ENCODE measurements at places on chromosomes 11 and 22.

- no peak for DNase-seq
Measured at GRCh38 chr22:47705350-47705749, 942.9 kb downstream of the TBC1D22A start.

- no peak for DNase-seq
Measured at GRCh38 chr11:67483831-67484665, 1.2 kb downstream of the AIP start.

DNA sequence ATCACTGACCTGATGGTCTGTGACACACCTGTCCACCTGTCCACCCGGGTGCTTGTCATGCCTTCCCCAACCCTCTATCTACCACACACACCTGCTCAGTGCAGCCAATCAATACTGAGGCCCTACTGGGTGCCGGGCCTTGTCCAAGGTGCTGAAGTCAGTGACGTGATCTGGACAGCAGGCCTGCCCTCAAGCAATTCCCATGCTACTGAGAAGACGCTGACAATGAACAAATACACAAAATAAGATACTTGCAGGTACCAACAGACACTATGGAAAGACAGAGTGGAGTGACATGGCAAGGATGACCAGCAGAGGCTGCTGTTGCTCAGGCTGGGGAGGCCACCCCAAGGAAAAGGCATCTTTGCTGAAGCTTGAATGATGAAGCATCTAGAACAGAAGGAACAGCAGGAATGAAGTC lies 21.2 kb downstream of the PLAAT3 start:
- no peak for DNase-seq

DNA sequence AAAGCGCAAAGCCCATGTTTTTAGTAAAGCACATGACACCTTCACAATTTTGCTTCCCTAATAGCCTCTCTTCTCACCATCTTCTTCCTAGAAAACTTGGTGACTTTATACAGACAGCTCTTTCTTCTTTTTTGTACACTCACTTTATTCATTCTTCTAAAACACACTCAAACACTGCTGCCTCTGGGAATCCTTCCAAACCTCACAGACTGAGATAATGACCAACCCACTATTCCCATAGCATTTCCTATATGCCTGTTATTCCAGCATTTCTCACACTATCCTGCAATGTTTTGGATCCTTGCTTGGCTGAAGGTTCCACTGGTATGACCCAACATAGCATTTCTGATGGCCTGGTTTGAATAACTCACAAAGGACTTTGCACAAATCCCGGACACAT lies 442.1 kb upstream of the CCDC90B start:
- no peak for DNase-seq

GRCh38 chr22:34010259-34010658 lies 90.0 kb upstream of the LARGE1 start:
- no peak for DNase-seq

DNA sequence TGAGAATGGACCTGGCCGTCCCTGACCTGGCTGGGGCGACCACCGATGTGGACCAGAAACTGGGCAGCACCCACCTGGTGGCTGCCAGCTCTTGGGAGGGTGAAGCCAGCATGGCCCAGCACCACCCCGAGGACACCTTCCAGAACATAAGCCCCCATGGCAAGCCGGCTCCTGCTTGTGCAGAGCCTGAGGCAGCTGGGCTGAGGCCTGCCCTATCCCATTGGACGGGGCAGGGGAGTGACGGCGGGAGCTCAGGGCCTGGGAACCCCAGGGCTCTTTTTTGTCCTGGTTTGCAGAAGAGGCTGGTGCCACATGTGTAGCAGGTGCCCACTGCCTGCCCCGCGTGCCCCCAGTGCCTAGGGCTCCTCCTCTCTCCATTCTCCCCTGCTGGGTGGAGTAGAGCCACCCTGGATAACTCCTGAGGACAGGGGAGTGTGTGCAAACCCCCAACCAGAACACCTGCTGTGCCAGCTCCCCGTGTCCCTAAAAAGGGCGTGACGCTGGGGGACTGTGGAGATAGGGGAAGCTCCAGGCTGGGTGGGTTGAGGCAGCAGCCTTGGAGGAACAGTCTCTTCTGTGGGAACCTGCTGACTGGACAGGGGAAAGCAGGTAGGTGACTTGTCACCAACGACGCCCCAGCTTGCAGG lies 11.9 kb downstream of the DUSP8 start:
- DNase-seq: no peak

DNA sequence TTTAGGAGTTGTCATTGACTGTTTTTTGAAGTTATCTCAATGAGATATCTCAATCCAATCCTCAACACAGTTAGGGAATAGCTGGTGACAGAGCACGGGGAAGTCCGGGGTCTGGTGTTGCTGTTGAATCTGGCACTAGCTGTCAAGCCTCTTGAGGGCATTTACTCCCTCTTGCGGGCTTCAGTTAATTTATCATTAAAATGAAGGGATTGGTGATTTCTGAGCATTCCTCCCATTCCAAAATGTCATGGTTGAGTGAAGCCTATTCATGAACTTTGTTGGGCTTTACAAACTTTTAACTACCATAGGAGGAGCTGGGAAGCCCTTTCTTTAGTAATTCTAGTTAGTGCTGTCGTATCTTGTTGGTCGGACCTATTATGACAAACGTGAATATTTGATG lies 40.2 kb downstream of the UVRAG start:
- DNase-seq: no peak

- no peak for DNase-seq
Measured at GRCh38 chr22:48517039-48518030, 1310.3 kb downstream of the BRD1 start.

GRCh38 chr11:8873741-8874405 lies 37.1 kb upstream of the AKIP1 start:
- no peak for DNase-seq

DNA sequence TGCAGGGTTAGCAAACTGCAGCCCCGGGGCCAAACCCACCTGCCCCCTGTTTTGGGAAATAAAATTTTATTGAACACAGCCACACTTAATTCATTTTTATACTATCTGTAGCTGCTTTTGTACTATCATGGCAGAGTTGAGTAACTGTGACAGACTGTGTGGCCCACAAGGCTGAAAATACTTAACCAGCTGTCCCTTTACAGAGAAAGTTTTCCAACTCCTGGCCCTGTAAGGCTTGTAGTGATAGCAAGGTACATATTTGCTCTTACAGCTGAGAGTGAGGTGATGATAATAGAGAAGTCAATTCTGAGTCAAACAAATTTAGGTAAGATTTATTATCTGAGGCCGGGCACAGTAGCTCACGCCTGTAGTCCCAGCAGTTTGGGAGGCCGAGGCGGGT lies 87.4 kb upstream of the SLC6A5 start:
- no peak for DNase-seq

GRCh38 chr11:117189191-117189940 lies 9.8 kb upstream of the TAGLN start:
- DNase-seq: no peak

DNA sequence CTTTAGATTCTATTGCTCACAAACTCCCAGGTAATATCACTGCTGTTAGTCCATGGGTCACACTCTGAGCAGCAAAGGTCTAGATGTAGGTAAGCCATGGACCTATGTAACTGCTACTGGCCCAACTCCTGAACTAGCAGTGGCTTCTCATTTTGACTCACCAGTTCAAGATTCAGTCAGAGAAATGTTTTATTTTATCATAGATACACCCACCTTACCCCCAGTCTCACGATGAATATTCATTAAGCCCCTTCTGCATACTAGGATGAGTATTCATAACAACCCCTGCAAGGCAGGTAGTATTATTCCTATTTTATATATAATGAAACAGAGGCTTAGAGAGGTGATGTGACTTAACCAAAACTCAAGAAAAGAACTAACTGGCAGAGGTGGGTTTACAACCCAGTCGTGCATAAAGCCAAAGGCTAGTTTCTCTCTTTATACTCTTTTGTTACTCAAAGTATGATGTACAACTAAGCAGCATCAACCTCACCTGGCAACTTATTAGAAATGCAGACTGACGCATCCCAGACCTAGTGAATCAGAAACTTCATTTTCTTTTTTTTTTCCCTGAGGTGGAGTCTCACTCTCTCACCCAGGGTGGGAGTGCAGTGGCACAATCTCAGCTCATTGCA lies 957.6 kb upstream of the CCDC90B start:
- no peak for DNase-seq

DNA sequence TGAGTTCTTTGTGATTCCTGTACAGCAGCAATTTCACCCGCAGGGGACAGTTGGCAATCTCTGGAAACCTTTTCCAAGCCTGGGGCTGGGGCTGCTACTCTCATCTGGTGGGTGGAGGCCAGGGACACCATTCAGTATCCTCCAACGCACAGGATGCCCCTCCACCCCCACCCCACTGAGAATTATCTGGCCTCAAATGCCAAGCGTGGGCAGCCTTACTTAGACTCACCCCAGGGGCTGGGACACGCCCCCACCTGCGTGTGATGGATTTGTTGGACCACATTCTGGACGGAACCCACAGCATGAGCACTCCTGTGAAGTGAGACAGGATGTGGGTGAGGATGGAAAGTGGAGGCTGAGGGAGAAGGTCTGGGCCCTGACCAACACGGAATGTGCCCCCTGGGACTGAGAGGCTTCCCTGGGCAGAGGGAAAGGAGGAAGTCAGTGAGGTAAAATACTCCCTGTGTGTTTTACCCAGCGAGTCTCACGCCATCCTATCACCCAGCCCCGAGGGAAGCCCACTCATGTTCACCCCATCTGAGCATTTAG lies 13.7 kb downstream of the RASD2 start:
- DNase-seq: no peak

GRCh38 chr11:17233101-17233500 lies 25.3 kb upstream of the PIK3C2A start:
- no peak for DNase-seq

- DNase-seq: no peak
Measured at GRCh38 chr11:46380340-46381047, 975 bp upstream of the MDK start.

DNA sequence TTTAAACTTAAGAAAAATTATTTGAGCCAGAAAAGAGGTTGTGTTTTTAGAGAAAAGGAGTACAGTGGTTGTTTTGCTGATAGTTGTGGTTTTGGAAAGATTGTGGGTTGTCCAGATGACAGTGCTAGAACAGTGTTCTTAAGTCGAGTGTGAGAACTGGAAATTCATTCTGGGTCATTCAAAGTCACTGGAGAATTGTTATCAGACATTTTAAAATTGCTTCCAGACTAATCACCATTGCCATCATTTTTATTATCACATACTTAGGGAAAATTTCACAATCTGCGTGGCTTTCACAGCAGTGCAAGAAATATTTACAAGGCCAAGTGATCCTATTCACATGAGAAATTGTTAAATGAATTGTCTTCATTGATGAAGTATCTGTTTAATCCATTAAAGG lies 242.2 kb upstream of the DDI1 start:
- no peak for DNase-seq

DNA sequence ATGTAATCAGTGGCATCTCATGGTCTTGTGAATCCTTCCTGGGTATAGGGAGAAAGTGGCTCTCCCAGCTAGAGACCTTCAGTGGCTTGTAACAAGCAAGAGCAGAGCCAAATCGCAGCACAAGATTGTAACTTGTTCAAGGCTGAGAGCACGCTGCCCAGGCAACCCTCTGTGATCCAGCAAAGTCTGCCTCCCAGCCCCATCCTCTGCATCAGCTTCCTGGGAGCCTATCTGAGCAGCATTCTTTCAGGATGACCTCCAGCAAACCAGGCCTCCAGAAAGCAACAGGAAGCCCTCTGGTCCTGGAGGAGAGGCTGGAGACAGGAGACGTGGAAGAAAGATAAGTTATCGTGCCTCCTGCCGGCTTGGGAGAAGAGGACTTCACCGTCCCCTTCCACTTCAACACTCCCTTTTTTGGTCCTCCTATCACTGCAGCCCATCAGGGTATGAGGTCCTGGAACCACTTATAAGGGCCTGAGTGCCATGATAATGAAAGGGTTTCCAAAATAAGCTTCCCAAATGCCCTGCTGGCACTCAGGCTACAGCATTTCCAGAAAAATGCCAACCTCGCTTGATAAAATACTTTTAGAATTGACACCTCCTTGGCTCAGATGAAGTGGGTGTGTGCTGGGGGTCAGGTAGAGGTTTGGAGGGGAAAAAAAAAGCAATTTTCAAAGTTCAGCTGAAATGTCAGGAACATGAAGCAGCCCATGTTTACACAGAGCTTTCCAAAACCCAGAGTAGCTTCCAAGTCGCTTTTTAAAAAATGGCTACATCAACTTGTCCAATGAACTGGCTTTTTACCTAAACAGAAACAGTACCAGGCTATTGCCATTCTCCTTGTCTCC lies 80.2 kb downstream of the PLEKHA7 start:
- no peak for DNase-seq

- no peak for DNase-seq
Measured at GRCh38 chr11:114154271-114155047, 94.9 kb downstream of the ZBTB16 start.

GRCh38 chr11:133082453-133082781 lies 449.9 kb downstream of the OPCML start:
- no peak for DNase-seq

- DNase-seq: no peak
Measured at GRCh38 chr11:75334402-75334891, 17.0 kb downstream of the ARRB1 start.

GRCh38 chr11:35536470-35536869 lies 11.1 kb upstream of the PAMR1 start:
- no peak for DNase-seq
